Iris pigment epithelial cell (primary cell): ENCODE measurements at places on chromosomes 5 and 9.

- no peak for DNase-seq
These were observed 26.6 kb upstream of the C5orf58 start for GRCh38 chr5:170206216-170206615.

- DNase-seq, result no peak
These were observed 7.5 kb downstream of the TSTD2 start for GRCh38 chr9:97625620-97626019.

DNA sequence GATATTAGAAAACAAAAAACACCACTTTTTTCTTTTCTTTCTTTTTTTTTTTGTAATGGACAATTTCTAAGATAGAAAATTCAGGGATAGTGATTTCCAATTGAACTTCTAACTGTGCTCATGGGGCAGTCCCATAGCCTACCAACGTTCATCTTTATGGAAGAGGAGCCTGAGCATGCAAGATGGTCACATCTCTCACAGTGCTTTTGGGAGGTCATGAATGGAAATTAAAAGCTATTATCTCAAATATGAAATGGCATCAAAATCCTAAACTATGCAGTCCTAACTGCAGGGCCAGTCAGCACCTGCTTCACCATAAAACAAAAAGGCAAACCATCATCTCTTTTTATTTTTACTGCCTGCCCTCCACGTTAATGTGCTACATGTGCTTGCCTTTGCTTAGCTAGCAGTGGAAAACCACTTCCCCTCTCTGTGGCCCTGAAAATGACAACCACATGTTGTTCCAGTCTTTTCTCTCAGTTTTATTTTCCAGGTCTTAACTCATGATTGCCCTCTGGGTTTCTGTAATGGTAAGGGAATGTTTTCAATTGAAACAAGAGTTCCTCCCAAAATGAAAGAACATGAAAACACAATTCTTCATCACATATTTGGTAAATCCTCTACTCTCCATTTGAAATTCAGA, 16.7 kb downstream of the IFNB1 start:
- DNase-seq, result peak; percentile 38

DNA sequence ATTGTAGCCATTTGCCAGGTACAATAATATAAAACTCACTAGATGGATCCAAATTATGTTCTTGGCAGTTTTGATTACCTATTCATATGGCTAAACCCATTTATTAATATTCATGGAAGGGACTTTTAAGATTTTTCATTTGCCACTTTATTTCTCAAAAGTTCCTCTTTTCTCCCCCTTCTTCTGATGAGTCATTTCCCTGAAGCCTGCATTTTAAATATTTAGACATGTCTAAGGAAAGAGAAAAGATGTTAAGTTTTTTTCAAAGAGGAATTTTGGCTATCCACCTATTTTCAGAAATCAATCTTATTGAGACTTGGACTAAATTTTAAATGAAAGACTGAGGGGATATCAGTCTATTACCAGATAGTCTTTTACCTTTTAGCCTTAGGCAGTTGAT, 1189.4 kb downstream of the EFNA5 start:
- peak; percentile 6 for DNase-seq

DNA sequence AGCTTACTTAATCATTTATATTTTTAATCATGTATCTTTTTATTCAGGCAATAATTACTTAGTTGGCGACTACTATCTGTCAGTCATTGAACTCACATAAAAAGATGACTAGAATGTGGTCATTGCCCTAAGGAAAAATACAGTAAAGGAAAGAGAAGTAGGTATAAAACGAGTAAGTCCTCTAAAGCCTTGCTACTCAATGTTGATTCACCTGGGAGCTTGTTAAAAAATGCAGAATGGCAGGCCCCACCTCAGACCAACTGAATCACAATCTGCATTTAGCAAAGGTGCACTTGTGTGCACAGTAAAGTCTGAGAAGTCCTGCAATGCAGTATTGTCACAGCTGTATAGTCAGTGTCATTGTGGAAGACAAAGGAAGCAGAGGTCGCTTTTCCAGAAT, 592.4 kb downstream of the CSNK1G3 start:
- no peak for DNase-seq

GRCh38 chr5:149432911-149433401, 53.9 kb upstream of the IL17B start:
- DNase-seq, result no peak

DNA sequence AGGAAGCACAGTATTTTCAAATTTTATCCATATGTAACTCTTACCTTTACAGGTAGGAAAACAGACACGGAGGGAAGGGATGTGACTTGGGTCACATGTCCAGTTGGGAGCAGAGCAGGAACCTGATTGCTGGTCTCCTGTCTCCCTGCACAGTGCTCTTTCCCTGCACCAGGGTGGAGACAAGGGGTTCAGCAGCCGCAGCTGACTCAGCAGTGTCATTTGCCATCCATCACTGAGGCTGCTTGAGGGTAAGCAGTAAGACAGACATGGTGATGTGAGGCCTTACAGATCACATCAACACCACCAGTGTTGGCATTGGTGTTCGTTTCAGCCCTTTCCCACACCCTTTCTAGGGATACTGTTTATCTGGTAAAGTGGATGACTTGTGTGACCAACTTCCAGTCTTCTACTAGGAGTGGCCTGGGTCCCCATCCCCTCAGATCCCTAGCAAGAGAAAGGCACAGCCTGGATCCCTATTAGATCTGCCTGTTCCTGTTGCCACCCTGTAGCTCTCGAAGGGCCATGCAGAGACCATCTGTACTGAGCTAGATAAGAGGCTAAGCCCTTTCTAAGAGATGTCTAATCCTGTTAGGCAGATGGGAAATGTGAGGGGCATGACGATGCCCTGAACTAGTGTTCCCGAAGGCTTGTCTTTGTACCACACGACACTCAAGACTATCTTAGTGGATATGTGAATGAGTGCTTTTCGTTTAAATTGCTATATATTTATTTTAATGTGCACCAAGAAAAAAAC, 29.1 kb downstream of the FRMPD1 start:
- DNase-seq, result no peak

GRCh38 chr5:14696057-14696456, 31.5 kb downstream of the OTULIN start:
- peak; percentile 41 for DNase-seq

DNA sequence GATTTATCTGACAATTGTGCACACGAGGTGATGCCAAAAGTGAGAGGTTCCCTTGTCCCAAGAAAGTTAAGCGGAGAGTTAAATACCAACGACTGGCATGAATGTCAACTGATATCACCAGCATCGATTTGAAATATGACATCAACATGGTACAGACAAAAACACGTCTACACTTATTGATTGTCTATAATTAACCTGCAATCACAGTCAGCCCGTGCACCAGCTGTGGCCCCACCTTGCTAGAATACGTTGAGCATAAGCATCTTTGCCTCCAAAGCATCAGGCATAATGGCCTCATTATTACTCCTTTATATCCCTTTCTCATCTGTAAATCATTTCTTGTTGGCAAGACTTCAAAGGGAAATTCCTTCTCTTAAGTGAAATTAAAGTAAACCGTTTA, 625.4 kb downstream of the IRX1 start:
- DNase-seq, result no peak

- DNase-seq, result no peak
These were observed 9.5 kb downstream of the SEC16A start for GRCh38 chr9:136473354-136473721.

DNA sequence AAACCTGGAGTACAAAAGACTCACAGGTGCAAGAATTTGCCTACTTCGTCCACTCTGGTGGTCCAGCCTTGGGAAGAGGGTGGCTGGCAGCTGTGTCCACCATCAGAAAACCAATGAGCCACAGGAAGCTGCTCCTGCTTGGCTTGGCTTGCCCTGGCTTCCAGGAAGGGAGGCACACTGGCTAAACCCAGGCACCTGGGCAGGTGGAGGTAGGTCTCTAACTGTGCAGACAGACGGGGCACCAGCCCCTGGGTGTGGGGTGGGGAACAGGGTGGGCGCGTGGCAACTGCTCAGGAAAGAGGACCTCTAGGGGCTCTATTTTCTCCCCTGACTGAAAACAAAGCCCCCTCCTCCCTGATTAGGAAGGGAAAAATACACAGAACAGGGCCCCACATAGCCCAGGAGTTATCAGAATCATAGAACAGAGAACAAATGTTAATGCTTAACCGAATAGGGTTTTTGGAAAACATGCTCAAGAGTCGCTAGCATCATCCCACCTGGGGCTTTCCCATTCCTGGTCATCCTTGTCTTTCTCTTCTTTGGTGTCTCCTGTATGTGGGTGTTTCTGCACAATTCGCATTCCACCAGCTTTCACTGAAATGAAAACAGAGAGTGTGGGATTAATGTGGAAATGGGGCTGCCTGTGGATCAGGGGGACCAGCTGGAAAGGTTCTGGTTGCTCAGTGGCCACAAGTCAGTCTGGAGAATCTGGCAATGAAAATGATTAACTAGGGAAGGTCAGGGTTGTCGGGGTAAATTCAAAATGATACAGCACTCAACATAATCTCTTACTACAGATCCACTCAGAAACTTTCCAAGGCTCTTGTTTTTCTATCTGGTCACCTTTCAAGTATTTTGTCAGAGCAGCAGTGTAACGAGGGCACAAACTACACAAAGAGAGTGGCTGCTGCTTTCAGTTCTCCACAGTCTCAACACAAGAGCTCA, 13.1 kb downstream of the DAP start:
- no peak for DNase-seq

DNA sequence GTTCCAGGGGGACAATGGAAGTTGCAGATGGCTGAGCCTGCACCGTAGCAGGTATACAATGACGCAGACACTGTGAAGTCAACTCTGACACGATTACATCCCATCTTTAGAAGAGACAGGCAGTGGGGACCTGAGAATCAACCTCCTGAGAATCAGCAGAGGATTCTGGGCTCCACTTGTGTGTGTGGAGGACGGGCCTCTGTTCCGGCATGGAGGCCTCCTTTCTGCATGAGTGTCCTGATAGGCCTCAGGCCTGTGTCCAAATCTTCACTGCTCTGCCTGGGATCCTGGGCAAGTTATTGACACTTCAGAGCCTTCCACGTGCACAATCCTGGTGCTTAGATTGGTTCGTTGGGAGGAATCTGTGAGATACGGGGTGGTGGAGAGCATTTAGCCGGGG, 151.2 kb upstream of the COL5A1 start:
- DNase-seq, result no peak

DNA sequence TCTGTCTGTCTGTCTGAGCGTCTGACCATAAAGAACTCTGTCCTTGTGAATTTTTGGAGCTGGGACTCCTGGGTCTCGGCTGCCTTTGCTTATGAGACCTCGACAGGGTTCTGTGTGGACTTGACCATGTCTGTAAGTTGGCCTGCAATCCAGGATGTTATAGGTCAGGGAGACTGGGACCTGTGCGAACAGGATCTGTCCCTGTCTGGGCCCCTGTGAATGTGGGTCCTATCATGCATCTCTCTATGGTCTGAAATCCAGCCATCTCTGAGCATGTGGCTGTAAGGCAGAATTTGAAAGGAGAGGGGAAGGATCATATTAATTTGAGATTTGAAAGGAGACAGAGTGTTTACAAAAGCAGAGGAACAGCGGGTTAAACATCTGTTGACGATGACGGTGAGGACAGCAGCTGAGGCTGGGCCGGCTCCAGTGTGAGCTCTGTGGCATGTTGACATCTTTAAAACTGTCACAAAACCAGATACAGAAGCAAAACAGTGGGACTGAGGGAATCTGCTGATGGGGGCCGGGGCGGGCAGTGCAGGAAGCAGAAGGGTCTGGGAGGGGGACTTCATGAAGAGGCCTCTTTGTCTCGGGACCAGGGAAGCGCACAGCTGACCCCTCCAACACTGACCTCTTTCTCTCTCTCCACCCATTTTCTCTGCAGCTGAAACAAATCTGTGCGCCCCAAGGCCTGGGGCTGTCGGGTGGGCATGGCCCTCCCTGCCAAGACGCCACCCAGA, 19.1 kb upstream of the MVB12B start:
- DNase-seq, result no peak

DNA sequence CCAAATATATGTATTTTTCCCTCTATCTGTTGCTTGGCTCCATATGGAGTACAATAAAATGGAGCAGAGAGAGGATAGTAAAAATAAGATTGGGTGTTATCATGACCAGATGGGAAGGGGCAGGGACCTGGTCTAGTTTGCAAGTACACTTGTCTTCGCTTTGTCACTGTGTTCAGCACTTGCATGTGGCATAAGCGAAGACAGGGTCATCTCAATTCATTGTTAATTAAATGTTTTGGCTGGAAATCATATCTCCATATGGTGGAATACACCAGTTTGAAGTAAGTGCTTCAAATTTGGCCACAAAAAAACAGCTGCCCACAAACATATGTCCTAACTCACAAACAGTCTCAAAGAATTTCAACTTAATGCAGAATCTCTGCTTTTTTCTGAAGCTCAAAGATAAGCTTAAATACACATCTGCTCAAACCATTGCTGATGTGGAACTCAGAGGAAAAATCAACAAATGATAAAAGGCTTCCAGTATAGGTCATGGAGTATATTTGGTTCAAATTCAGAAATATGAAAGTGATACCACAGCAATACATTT, 865.4 kb downstream of the TLE4 start:
- DNase-seq, result no peak

GRCh38 chr5:95858023-95858461, 35.5 kb upstream of the GLRX start:
- peak; percentile 90 for DNase-seq

DNA sequence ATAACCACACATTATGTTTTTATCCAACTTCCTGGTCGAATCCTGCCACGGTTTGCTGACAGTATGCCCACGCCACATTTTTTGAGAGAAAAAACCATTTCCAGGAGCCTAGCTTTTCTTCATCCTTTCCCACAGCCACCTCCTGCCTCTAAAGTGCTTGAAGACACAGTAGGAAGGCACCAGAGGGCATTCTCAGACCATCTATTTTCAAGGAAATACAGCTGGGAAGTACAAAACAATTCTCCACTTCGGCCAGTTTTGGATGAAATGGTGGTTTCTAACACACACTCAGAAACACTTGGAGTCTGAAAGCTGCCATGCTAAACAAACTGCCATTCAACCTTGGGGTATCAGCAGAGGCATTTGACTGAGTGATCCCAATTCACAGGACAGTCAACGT, 86.3 kb upstream of the RPS23 start:
- DNase-seq, result peak; percentile 59

DNA sequence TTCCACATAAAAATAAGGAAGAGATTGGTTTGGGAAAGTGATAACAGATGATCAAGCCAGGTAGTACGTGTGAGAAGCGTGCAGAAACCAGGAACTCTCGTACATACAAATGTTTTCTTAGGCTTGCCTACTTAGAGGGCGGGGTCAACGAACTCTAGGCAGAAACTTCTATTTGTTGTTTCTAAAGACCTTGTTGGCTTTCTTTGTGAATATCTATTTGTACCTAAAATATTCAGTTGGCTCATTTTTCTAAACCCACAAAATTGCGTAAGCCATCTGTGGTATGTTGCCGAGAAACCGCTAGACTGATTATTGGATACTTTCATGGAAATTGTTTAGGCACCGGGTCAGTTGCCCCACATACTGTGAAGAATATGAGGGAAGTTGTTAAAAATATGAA, 458.5 kb downstream of the MAT2B start:
- peak; percentile 67 for DNase-seq
